B cell (primary cell): ENCODE measurements at places on chromosomes 6 and 20.

DNA sequence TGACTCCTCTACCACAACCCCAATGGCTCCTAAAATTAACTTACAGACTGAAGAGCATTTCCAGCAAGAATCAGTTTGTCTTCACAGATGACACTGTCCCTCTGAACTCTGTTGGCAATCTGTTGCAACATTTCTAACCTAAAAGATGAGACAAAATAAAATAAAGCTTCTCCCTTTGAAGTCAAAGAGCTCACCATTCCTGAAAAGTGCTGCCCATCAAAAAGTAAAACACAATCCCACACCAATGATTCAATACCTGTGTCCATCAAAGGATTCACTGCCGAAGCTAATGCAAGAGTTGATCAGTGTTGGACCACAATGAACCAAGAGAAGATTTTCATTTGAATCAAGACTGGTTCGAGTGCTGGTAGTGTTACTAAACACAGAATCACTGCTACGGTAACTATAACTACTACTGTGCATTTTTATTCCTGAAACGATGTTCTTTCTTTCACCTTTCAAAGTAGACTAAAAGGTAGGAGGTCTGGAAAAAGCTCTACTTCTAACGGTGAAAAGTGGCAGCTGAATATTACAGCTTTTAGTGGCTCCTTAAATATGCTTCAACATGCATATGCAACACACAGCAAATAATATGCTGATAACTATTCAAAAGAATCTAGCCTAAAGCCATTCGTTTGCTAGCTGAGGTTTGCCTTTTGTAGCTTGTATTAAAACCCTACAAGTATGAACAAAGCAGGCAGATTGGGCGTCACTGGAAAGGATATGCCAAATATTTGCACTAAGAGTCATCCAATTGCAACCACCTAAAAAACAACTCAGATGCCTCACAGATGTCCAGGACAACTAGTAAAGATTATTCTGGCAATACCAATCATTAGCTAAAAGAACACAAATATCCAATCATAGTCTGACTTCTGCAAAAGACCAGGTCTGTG is at the start of gene DST:
Gene DST, minus strand, starts transcription at position 524 of the 896 bp plus-strand sequence.
- DNase-seq = no peak

DNA sequence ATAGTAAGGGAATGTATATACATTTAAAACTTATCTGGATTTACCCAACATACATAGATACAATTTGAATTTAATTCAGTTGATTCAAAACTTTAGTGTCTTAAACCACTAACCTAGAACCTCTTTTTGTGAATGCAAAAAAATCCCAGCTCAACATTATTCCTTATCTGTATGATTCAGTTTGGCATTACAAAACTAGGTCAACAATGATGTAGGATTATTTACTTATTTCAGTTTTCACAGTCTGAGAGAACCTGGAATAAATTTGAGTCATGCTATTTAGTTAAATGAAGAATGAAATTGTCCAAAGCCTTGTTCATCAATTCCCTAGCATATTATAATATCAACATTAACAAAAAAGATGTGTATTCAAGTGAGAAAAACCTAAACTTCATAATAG is 7.4 kb upstream of the PLCB1 start:
- DNase-seq = no peak

GRCh38 chr20:36569847-36570429 is 3.5 kb upstream of the TGIF2 start:
- DNase-seq = no peak

DNA sequence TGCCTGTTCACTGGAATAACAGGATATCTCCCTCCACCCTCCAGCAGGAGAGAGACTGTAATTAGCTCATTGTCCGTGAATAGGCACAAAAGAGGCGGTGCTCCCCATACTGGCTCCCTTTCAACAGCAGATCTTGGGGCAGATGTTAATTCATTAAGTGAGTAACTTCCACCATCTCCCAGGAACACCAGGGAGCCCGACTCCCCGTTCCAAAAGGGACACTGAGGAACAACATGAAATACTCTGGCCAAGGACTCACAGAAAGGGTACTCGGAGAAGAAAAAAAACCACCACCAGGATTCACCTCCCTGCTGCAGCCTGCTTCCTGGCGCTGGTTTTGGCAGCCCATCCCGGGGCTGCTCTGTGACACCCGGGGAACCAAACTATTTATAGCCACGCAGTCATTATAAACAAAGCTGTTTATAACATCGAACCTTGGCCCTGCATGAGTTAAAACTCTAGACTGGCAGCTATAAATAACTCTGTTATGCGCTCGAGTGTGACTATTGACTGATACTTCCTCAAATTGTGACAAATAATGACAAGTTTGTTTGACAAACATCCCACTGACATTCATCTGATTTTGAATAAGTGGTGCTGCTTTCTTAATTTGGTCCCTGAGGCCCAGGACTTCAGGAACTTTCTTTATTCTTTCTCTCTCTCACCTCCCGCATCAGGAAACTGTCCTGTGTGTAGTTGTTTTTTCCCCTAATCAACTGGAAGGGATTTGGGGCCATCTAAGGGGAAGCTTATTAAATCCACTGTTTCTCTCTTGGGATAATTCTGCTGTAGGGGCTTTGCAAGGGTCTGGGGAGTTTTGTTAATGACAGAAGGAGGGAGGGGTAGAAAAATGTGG is 521.6 kb downstream of the CD83 start:
- peak; percentile 79 for DNase-seq

GRCh38 chr20:58511861-58512260 is 3.3 kb downstream of the APCDD1L start:
- no peak for DNase-seq

DNA sequence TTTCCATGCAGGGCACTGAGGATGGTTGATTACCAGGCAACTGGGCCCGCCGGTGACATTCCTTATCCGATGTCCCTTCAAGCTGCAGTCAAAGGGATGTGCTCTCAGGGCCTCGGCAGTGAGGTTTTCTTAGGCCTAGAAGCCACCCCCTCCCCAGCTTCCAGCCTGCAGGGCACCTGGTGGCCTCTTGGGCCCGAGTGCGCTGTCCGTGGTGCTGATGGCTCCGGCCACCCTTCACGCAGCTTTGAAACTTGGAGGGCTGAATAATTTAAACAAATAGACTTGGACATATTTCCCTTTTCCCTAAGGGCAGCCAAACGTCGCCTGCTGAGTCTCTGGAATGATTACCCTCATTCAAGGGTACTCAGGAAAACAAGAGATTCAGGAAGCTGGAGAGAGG is 8.9 kb upstream of the MLN start:
- peak; percentile 24 for DNase-seq

DNA sequence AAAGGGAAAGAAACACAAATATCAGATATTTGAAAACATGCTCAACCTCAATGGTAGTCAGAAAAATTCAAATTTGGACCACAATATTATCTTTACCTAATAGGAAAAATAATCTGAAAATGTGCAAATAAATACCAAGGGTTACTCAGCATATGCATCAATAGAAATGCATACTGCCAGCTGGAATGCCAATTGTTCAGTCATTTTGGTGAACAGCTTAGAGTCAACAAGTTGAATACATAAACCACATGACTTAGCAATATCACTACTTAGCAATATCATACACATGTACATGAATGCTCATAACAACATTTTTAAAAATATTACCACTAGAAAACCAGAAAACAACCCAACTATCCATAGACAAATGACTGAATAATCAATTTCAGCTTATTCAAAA is 212.7 kb downstream of the PTPRK start:
- DNase-seq = no peak

DNA sequence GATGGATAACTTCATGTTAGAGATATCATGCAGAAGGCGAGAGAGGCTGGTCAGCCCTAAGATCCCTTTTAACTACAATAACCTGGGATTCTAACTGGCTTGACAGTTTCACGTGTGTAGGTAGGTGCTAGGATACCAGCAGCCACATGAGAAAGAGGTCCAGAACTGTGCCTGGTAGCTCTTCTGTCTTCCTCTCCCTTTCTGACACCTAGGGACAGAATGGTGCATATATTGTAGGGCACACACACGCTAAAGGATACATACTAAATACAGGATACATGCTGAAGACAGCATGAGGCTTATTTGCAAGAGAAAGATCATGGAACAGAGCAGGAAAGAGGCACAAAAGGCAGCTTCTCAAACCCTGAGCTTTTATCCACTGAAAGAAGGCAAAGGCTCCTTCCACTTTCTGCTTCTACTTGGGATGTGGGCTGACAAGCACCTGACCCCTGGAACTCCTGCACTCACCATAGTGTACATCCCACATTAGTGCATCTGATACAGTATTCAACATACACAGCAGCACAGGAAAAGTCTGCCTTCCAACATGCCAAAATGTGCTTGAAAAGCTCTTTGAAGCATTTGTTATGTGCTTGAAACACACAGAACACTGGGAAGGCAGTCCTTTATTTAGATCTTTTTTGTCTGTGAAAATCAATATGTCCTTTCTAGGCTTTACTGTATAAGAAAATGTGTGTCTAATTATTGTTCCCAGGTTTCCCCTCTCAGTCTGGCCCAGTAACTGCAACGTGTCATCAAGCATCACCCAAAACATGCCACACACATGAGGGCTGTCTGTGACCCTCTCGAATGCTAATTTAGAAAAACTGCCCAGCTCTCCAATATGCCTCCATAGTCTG is 3.2 kb downstream of the SLC22A23 start:
- DNase-seq = no peak

- no peak for DNase-seq
Observed at GRCh38 chr20:5689463-5689862, 60.7 kb upstream of the SHLD1 start.

DNA sequence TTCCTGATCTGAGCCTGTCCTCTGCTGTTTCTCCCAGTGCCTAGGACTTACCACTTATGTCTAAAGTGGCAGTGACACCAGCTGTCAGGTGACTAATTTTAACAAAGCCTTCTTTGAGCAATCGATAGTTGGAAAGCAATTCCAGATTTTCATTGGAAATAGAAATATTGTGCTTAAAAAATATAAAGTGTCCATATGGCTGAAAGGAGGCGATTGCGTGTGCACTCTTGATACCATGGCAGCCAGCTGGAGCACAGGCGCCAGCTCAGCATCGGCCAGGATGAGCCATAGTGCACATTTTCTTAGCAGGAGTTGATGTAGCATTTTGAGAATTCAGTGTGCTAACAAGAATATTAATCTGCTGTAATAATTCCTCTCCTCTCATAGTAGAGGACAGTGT is 70.0 kb downstream of the LRRC1 start:
- DNase-seq = no peak

DNA sequence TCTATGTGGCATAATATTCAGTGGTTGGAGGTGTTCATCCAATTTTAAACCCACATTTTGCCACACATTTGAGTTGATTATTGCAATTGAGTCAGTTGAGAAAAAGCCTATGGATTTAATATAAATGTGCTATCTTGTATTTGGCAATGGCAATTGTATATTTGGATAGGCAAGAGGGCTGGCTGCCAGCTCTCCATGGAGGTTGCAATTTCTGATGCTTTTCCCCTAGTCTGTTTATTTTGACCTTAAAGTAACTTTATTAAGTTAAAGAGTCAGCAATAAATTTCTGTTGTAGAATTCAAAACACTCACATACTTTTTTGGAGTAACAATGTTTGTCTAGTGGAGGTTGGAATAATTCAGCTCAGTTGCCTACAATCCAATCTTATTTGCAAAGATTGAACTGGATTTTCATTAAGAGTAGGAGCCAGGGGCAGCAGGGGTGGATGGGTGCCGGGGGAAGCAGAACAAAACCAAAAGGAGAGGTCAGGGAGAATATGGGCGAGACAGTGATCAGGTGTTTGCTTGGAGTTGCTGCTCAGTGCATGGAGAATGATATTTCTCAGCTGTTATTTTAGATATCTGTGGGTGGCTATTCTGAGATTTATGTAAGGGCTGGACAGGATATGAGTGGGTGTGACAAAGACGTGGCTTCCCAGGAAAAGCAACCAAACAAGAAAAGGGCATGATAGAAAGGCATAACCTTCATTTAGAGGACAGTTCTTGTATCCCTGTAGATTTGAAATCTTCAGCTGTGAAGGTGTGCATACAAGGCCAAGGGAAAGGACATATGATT is 163.0 kb downstream of the HDGFL1 start:
- no peak for DNase-seq

- DNase-seq = no peak
Observed at GRCh38 chr6:130991422-130992137, 71.5 kb downstream of the EPB41L2 start.
